ENCODE measurements at places on chromosomes 7 and 10.

DNA sequence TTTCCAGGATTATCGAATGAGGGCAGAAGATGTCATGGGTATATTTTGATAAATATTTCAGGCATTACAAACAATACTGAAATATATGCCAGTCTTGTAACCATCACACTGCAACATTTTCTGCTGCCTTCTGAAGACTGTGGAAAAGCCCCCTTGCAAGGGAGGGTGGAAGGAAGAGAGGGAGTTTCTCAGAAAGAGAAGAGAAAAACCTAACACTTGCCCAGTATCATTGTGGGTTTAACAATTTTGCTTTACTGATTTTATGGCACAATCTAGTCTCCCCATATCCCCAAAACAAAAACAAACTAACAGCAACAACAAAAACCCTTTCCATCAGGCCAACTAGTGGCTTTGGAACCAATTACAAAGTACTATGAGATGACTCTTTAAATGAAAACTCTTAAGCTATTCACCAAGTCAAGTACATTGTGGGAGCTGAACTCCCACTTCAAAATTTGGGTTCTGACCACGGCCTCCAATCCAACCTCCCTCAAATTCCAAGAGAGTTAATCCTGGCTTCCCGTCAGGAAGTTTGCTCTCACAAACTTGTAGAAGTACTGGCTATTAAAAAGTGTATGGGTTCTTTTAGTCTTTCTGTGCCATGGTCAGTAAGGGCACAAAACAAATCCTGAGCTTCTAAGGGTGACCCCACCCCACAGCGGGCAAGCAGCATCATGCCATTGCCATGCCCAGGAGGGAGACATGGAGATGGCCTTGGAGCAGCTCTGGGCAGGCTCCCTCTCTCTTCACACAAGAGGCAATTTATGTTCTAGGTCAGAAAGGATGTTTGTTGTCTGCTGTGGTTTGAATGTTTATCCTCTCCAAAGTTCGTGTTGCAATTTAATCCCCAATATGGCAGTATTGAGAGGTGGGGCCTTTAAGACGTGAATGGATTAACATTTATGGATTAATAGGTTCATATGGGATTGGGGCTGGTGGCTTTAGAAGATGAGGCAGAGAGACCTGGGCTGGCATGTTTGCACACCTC is 96.3 kb downstream of the JAZF1 start:
- peaks cover 25% of the 10 kb centered on the region for H3K27me3 ChIP-seq
- no peak for DNase-seq
- no peaks in the 10 kb centered on the region for H3K36me3 ChIP-seq

GRCh38 chr10:111560027-111560426 is 483.2 kb downstream of the ADRA2A start:
- H3K4me1 ChIP-seq, result peaks cover 10% of the 10 kb centered on the region
- no peak overlapping the region for H3K4me3 ChIP-seq
- no peaks in the 10 kb centered on the region for H3K36me3 ChIP-seq
- H3K27me3 ChIP-seq, result no peaks in the 10 kb centered on the region

DNA sequence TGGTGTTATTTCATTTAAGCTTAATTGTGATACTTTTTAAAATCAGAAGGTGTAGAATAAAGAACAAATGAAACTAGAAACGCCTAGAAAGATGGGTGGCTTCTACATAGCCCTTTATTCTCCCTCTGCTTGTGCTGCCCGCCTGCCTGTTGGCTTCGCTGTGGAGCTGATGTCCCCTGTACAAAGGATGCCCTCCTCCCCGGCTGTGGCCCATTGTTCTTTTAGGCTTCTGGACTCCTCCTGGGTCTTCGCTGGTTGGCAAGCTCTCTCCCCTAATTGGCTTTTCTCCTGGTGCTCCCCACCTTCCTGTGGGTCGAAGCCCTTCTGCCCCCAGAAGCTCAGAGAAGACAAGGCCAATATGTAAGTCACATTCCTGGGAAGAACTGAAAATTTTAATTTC is 98.2 kb downstream of the FANK1 start:
- no peak overlapping the region for H3K4me3 ChIP-seq
- DNase-seq, result no peak
- no peaks in the 10 kb centered on the region for H3K27me3 ChIP-seq
- no peak overlapping the region for H3K27ac ChIP-seq

- no peaks in the 10 kb centered on the region for H3K27me3 ChIP-seq
- H3K27ac ChIP-seq, result no peak overlapping the region
- H3K4me1 ChIP-seq, result no peaks in the 10 kb centered on the region
- H3K4me3 ChIP-seq, result no peak overlapping the region
- no peak for DNase-seq
Measured at GRCh38 chr7:7859411-7859810, 109.2 kb upstream of the GLCCI1 start.

Measured in A673 (cell line).